Naive thymus-derived CD8-positive, alpha-beta T cell (primary cell): ENCODE measurements at places on chromosomes 13 and 19. TPM values are rescaled to one million over a fixed set of nuclear protein-coding genes. Genes with fewer than 3 reads are reported as not detected.

Gene ICAM5
- not detected for total RNA-seq

Gene PCDH9
- total RNA-seq, result 1.4 TPM

Gene KLF2
- total RNA-seq, result 386 TPM

Gene PLPPR3
- not detected for total RNA-seq

Gene SHISA7
- not detected for total RNA-seq

Gene NDUFS7
- 65.3 TPM for total RNA-seq

Gene ZNF829
- total RNA-seq, result 9.0 TPM

Gene MZF1
- total RNA-seq, result 53.2 TPM

Gene ZNF846
- 34.0 TPM for total RNA-seq
